ENCODE measurements at places on chromosomes 3 and 15.
A peak's percentile ranks its signal among the peaks of the same experiment; 100 is the strongest.

DNA sequence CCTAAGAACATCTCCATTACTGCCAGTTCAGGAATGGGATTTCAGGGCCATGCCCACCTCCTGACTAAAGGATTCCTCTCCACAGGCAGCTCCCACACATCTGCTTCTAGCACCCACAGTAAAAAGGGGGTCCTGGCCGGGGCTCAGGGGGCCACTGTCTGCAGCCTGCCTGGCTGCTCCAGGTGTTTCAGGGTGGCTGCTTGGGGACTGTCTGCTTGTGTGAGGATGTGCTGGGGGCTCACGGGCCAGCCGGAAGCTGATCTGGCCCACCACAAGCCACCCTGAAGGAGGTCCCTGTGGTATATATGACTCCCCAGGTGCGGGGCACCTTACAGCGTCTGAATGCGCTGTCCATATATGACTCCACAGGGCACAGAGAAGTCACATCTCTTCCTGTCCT is 135.4 kb downstream of the NSMCE3 start:
- DNase-seq = no peak

GRCh38 chr3:31167666-31168065 is 273.2 kb upstream of the GADL1 start:
- DNase-seq = no peak

- peak; percentile 56 for DNase-seq
Measured at GRCh38 chr3:50436114-50436674, 67.2 kb downstream of the CACNA2D2 start.

DNA sequence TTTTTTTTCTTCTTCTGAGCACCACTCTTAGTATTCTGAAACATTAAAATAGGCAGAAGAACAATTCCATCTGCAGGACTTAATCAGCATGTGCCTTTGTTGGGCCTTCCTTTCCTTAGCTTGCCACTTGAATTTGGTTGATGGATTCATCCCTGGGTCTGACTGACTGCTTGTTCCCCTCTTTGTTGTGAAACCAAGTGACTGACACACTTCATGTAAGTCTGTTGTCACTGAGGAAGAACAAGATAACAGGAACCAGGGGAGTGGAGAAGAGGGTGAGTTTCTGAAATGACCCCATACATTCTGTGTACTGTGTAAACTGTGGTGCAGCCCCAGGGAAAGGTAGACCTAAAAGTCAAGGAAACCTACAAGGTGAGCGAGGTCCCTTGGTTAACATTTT is 188.7 kb upstream of the TBC1D5 start:
- no peak for DNase-seq

DNA sequence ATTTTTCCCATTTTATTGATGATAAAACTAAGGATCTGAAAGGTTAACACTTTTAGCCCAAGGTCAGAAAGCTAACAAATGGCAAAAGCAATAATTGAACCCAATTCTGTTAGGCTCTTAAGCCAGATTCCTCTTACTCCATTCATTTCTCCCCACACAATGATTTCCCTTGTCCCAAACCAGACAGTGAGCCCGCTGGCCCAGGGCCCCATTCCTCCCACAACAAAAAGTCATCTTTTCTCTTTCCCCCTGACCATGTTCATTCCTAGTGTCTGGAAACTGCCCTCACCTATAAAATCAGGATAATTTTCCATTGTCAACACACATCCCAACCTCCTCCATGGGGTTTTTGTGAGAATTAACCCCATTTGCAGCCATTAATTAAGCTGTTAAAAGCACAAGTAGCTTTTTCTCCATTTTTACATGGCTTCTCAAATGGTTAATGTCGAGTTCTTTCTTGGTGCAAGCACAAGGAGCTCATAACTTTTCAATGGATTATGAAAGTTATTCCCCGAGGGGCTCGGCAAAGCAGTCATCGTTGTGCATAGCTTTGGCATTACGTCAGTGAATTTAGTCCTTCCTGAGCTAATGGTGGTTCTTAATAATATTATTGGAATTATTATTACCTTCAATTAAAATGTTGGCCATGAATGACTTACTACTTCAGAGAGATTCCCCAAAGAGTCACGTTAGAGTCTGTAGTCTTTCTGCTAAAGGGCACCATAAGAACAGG is 151.0 kb upstream of the WNT5A start:
- no peak for DNase-seq

DNA sequence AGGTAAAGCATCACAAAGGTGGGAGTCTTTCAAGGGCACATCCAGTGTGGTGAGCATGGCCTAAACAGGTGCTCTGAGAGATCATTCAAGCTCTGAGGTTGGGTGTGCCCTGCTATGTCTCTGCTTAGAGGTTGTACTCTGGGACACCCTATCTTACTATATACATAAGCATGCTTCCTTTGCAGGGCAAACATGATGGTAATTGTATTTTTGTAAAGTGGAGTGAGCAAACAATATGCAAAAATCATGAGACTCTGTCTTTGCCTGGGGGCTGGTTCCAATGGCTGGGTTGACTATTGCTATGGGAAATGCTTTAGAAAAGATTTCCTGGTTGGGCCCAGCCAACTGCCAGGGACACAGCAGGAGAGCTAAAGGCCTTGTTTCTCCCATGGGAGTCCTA is 315.1 kb upstream of the TLE3 start:
- no peak for DNase-seq

DNA sequence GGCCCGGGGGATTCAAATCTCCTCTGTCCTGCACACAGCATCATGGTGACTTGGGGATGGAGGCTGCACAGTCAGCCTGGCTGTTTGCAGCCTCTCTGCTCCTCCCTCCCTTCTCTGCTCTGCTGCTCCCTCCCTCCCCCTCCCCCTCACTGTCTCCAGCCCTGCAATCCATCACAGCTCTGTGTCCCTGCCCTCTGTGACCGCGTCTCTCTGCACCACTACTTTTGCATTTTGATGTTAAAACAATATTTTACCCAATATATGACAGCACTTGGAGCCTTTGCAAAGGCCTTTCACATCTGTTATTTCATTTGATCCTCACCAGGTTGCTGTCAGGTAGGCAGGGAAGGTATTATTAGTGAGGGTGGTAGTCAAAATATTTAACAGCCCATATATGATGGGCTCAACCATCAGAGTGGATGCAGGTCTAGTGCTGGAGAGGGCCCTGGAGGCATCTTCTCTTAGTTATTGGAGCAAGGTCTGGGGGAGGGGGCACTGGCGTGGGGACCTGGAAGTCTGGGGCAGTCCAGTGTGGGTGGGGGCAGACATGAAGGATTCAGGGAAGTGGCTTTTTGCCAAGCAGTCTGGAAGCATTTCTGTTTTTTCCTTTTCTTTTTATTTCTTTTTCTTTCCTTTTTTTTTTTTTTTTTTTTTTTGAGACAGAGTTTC is 16.3 kb upstream of the VPS8 start:
- no peak for DNase-seq

GRCh38 chr3:53729618-53730017 is 116.6 kb downstream of the CHDH start:
- peak; percentile 59 for DNase-seq

DNA sequence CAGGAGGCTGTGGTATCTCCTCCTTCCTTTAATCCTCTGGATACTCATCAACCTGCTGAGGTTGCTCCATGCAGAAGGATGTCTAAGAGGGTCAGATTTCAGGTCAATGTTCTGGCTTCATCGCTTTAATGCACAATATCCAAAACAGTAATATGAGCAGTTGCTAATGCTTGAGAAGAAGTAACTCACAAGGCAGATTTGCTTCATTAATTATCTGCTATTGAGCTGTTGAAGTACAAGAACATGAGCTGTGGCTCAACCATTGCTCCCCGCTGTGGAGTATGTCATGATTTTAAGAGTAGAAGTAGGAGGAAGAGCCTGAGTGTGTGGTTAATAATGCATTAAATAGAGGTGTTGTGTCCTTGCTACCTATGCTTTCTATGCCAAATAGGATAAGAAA is 1412.9 kb upstream of the ALCAM start:
- DNase-seq = no peak

- no peak for DNase-seq
Measured at GRCh38 chr15:57421551-57421950, 45.2 kb downstream of the CGNL1 start.
